ENCODE measurements at places on chromosomes 7 and 10.

- H3K4me3 ChIP-seq, result peak overlapping the region; percentile 89
- H3K36me3 ChIP-seq, result peaks cover 10% of the 10 kb centered on the region
- no peaks in the 10 kb centered on the region for H3K27me3 ChIP-seq
- peak overlapping the region; percentile 94 for H3K27ac ChIP-seq
These were observed 671 bp upstream of the ATAD1 start for GRCh38 chr10:87818505-87819288.

DNA sequence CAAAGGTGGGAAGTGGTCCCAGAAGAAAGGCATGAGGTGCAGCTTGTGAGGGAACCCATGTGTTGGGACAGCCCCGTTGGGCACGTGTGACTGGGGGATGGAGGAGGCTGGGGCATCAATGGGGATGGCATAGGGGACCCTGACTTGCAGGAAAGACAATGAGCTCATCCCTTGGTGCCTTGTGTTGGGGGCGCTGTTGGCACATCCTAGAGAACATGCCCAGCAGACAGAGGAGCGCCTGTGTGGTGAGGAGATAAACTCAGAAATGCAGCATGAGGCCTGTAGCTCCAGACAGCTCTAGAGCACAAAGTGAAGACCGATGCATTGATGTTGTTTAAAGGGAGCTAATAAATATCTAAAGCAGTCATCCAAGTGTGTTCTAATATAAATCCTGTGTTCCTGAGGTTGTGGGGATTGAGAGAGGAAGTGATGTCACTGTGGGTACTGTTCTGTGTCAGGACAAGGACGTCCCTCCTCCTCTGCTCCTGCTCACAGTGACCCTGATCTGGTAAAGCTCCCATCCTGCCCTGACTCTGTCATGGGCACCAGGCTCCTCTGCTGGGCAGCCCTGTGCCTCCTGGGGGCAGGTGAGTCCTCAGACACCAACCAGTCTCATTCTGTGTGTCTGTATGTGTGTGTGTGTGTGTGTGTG, 126.1 kb upstream of the PRSS58 start:
- H3K4me1 ChIP-seq, result peaks cover 27% of the 10 kb centered on the region
- H3K4me3 ChIP-seq, result peak overlapping the region; percentile 60
- peak overlapping the region; percentile 83 for H3K27ac ChIP-seq
- DNase-seq, result peak; percentile 51

GRCh38 chr7:435630-436366, 83.8 kb downstream of the PDGFA start:
- H3K36me3 ChIP-seq, result no peaks in the 10 kb centered on the region
- peaks cover 2% of the 10 kb centered on the region for H3K4me1 ChIP-seq
- no peak overlapping the region for H3K27ac ChIP-seq
- peak; percentile 45 for DNase-seq

DNA sequence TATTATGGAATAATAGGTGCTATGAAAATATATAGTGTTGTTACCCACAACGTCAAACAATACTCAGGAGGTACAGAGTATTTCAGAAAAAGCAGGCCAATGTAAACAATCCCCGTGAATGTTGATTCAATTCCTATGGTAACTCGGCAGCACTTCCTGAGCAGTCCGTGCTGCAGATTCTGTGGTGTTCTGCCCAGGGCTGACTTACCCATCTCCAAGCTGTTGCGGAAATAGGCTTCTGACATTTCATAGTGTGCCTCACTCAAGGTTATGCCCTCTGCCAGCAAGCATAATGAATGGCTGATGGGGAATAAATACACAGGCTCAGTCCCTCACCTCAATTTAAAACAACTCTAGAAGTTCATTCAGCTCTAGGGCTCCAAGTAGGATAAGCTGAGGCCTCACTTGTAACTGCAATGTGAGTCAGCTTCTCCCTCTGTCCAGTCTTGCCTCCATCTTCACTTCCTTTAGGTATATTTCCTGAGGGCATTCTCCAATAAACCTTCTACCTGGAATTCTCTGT, 177.6 kb downstream of the GNAI1 start:
- peak overlapping the region; percentile 13 for H3K27ac ChIP-seq
- peaks cover 27% of the 10 kb centered on the region for H3K4me1 ChIP-seq
- no peak overlapping the region for H3K4me3 ChIP-seq
- DNase-seq, result peak; percentile 25
- no peaks in the 10 kb centered on the region for H3K36me3 ChIP-seq
- no peaks in the 10 kb centered on the region for H3K27me3 ChIP-seq

DNA sequence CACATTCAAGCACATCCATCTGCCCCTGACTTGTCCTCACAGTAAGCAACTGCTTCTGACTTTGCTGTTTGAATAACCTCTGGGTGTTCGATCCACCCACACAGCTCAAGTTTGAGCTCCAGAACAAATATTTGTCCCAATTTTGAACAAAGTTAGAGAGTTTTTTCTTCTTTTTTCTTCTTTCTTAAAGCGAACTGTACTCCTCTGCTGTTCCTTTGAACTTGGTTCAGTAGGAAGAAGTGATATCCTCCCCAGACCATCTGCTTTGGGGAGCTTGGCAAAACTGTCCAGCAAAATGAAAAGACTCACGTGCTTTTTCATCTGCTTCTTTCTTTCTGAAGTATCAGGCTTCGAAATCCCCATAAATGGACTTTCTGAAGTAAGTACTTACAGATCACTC, at the start of gene ITIH2:
ITIH2 (plus strand) TSS at position 177 of the 400 bp plus-strand sequence; CDS start at position 296, 119 bp downstream.
- no peak for DNase-seq
- H3K27me3 ChIP-seq, result peaks cover 16% of the 10 kb centered on the region
- no peak within 1 kb of the TSS for H3K4me3 ChIP-seq
- H3K4me1 ChIP-seq, result no peaks in the 10 kb centered on the region
- H3K27ac ChIP-seq, result no peak within 1 kb of the TSS

- no peaks in the 10 kb centered on the region for H3K36me3 ChIP-seq
- H3K4me3 ChIP-seq, result no peak overlapping the region
- no peak for DNase-seq
- H3K27me3 ChIP-seq, result peaks cover 16% of the 10 kb centered on the region
These were observed 239.0 kb downstream of the REEP3 start for GRCh38 chr10:63760034-63760707.

DNA sequence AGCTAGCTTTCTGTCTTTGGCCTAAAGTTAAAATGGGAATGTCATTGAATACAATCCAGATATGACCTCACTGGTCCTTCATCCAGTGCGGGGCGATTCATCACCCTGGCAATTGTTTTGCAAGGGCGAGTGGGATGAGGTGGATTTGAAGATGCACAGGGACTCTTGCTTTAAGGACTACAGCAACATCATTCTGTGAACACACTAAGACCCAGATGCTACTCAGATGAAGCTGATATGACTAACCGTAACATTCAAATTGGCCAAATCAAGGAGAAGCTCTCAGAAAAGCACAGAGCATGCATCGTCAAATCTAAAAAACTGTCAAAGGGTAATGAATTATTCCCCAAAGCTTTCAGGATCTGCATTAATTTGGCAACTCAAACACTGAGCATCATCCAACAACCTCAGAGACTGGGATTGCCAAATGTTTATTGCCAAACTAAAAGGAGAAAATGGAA, 12.8 kb downstream of the CPA1 start:
- peaks cover 25% of the 10 kb centered on the region for H3K4me1 ChIP-seq
- H3K36me3 ChIP-seq, result peaks cover 3% of the 10 kb centered on the region
- no peak overlapping the region for H3K27ac ChIP-seq

- no peaks in the 10 kb centered on the region for H3K4me1 ChIP-seq
- H3K4me3 ChIP-seq, result no peak overlapping the region
- no peak overlapping the region for H3K27ac ChIP-seq
- no peaks in the 10 kb centered on the region for H3K27me3 ChIP-seq
- no peak for DNase-seq
- no peaks in the 10 kb centered on the region for H3K36me3 ChIP-seq
These were observed 118.1 kb downstream of the ANLN start for GRCh38 chr7:36507475-36508440.

Measured in activated CD4-positive, alpha-beta T cell treated with anti-CD3 and anti-CD28 coated beads for 36 hours (primary cell).